NB4 (cell line): ENCODE measurements at places on chromosomes 7 and 10.

DNA sequence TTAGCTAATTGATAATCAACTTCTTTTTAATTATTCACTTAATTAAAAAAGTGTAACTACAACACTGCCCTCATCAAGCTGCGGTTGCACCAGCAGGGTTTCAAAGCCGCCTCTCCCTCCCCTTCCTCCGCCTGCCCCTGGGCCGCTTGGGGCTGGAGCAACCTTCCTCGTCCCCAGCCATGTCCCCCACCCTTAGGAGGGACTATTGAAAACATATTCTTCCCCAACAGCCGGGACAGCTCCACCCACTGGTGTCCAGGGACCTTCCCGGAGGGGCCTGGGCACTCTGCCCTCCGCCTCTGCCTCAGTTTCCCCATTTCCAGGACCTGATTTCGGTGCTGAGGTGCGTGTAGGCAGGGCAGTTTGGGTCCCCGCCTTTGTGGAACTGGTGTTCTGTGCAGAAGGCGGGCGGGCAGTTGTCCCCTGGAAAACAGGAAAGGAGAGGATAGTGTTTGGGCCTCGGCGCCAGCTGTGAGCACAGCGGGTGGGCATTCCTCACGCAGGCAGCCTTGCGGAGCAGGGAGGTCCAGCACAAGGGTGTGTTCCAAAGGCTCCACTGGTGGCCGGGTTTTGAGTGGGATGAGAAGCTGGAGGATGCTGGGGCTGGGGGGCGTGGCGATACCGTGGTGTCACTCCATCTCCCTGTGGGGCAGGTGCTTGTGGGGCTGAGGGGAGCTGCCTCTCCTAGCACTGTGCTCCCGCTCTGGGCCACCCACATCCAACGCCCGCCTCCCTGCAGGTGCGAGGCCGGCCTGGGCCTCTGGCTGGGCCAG lies 15.7 kb downstream of the UNCX start:
- peak; percentile 70 for DNase-seq

GRCh38 chr7:132141109-132141508 lies 435.2 kb downstream of the PLXNA4 start:
- no peak for DNase-seq

DNA sequence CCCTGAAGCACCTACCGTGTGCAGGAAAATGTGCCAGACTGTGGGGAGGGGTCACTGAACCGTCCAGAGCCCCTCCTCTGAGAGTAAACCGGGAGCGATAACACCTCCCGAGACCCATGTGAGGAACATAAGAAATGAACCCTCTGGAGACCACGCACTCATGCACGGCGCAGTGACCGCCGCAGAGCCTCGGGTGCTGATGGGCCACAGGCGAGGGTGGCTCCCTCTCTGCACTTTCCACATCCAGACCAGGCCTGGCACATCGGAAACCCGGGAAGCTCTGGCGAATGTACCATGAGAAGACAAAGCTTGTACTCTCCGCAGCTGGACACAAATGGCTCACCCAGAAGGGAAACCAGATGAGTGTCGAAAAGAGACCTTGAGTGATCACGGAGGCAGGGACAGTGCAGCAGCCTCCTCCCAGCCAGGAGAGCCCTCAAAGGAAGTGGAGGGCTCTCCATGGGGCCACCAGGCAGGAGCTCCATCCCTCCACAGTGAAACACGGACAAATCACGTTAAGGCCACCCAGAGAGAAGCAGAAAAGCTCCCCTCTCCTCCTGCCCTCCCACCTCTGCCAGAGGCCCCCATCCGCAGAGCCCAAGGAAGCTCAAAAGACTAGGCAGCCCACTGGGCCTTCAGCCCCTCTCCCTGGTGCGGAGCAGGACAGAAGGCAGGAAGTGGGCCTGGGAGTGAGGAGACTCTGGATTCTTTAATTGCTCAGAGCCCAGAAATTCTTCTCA lies 178.1 kb upstream of the PPP2R2D start:
- DNase-seq, result no peak

GRCh38 chr10:123428391-123428790 lies 237.8 kb upstream of the GPR26 start:
- no peak for DNase-seq

GRCh38 chr7:99221866-99222265 lies 14.0 kb upstream of the KPNA7 start:
- DNase-seq, result no peak

GRCh38 chr10:33330543-33331378 lies 3.7 kb downstream of the NRP1 start:
- peak; percentile 71 for DNase-seq

GRCh38 chr10:80512031-80512526 lies 25.6 kb upstream of the SH2D4B start:
- no peak for DNase-seq

GRCh38 chr7:117479225-117480054 lies at the start of gene CFTR:
CFTR (plus strand) TSS chr7:117480025; CDS start chr7:117480095, 70 bp downstream.
- no peak for DNase-seq

GRCh38 chr10:85317827-85318226 lies 989.4 kb downstream of the CCSER2 start:
- peak; percentile 16 for DNase-seq

DNA sequence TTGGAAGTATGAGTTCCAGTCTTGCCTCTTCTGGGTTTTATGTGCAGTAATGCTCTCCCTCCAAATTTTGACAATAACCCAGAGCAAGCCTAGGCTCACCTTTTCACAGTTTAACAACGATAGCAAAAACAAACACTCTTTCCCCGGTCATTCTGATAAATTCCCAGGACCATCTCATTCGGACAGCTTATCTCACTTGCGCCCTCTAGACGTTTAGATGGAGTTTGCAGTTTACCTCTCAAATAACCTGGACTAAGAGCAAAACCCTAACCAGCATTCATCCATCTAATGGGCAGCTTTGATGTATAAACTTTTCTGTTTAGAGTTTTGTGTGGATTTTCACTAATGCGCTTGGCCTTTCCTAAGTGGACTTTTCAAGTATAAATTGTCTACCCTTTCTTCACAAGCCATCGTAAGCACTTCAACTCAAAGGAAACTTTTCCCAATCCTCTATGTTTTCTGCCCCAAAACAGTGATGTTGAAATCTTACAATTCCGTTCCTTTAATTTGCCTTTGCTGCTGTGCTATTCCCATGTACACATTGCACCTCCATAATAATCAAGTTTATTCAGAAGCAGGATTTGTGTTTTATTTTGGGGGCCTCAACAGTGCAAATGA lies 114.9 kb downstream of the HDAC9 start:
- peak; percentile 48 for DNase-seq

GRCh38 chr7:46993396-46993795 lies 588.5 kb downstream of the TNS3 start:
- DNase-seq, result no peak

DNA sequence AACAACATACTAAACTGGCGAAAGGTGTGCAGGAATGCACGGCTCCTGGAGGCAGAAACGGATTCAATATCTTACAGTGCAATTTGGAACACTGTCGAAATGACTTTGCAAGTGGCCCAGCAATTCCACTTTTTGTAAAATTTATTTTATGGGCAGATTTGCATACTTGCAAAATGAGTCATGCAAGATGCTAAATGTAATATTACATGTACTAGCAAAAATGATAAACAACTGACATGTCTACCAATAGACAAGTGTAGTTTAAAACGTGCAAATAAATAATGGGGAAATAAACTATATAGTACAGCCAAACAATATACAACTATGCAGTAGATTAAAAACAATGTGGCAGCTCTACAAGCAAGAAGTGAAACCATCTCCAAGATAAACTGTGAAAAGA lies 97.7 kb downstream of the ARHGAP12 start:
- no peak for DNase-seq

DNA sequence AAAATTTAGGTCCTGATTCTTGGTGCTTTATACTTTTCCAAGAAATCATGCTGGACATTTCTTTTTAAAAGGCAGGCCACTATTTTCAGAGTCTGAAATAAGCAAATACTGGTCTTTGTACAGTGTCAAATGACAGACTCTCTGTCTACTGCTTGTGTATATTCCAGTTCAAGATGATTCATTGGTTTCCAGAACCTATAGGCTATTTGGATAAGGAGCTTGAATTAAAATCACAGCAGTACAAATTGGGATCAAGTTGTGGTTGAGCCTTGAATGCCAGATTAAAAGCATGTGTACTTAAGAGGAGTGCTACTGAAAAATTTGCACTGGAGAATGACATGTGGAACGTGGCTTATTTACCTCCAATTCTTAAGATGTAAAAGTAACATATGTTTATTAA lies 10.7 kb downstream of the KMT2E start:
- DNase-seq, result no peak

DNA sequence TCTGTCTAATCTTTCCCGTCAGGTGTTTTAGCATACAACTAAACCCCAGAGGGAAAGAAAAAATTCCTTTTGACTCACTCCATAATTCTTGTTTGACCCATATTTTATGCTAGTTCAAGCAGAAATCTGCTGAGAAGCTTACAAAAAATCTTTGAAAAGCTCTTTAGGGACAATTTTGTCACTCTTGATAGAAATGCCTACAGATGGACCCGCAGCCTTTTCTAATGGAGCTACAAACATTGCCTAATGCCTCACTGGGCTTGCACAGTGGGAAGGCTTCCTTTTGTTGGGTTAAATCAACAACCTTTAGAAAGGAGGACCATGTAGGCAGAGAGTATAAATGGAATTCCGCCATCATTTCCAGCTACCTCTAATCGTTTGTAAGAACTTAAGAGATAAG lies 344.5 kb downstream of the PCLO start:
- no peak for DNase-seq

DNA sequence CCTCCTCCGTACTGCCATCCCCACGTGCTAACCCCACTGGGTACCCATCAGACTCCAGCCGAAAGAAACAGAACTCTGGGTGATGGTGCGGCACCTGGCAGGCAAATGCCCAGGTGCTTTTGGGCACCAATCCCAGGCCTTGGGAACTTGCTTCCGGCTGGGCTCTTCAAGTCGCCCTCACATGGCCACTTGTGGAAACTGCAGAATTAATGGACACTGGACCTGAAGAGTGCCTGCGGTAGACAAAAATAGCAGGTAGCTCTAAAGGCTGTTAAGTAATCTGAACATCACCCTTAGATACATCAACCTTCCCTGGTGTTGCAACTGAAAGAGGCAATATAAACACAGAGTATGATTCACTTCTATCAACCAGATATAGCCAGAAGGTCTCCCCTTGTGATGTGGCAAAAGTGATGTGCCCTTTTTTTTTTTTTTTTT lies 644.4 kb downstream of the GRM8 start:
- DNase-seq, result peak; percentile 44

GRCh38 chr10:59006511-59007306 lies 169.7 kb upstream of the PHYHIPL start:
- DNase-seq, result peak; percentile 6

GRCh38 chr7:36295090-36295489 lies 94.6 kb upstream of the ANLN start:
- no peak for DNase-seq

- DNase-seq, result no peak
Observed at GRCh38 chr7:123360631-123361030, 160.9 kb upstream of the SLC13A1 start.

GRCh38 chr7:78260826-78261225 lies 462.3 kb downstream of the PHTF2 start:
- DNase-seq, result no peak

DNA sequence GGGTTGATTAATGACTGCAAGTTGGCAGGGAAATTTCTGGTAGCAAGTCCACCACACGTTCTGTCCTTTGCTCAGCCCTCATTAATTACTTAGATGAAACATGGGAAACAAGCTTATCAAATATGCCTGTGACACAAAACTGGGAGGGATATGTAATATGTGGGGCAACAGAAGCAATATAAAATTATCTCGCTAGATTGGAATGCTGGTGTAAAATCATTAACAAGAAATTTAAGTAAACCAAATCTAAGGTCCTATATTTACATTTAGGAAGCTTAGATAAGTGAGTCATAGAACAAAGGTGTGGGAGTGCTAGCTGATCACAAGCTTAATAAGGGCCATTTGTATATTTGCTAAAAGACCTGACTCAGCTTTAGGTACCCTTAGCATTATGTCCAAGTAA lies 23.5 kb downstream of the TRPV5 start:
- DNase-seq, result no peak
